Progenitor cell of endocrine pancreas (in vitro differentiated cells): ENCODE measurements at places on chromosomes 3 and 15.

GRCh38 chr3:131396170-131396569 lies 14.6 kb downstream of the NUDT16 start:
- no peak for DNase-seq

GRCh38 chr3:165725296-165725695 lies 111.9 kb downstream of the BCHE start:
- no peak for DNase-seq

- no peak for DNase-seq
Observed at GRCh38 chr3:144524531-144524930, 552.9 kb downstream of the DIPK2A start.

DNA sequence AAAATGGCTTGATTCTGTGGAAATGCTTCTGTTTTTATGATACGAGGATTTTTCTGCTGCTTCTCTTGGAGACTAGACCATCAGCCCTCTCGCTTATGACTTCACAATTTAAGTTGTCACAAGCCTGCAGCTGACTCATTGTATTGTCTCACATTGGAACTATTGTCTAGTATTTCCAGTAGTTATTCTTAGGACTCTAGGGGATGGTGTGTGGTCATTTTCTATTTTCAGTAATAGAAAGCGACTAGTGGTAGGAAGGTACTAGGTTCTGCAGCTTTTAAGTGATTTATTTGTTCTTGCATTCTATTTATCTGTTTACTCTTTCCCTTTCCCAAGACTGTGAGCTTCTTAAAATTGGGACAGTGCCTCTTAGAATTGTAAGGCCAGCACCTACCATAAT lies 66.3 kb upstream of the CRTC3 start:
- DNase-seq = no peak

DNA sequence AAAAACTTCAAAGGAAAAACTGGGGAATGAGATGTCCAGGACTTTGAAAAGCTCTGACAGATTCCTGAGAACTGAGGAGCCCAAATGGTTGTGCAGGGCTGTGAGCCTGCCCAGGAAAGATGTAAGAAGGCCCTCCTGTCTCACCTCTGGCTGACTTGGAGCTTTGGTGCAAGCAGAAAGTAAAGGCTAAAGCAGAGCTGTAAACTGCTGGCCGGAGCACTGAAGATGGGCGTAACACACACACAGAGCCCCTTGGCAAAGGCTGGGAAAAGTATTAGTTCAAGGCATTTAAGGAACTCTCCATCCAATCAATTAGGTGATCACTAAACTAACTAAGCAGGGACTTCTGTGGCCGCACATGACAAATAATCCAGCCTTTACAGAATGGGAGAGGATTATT lies 144.1 kb upstream of the HACD2 start:
- DNase-seq = no peak

DNA sequence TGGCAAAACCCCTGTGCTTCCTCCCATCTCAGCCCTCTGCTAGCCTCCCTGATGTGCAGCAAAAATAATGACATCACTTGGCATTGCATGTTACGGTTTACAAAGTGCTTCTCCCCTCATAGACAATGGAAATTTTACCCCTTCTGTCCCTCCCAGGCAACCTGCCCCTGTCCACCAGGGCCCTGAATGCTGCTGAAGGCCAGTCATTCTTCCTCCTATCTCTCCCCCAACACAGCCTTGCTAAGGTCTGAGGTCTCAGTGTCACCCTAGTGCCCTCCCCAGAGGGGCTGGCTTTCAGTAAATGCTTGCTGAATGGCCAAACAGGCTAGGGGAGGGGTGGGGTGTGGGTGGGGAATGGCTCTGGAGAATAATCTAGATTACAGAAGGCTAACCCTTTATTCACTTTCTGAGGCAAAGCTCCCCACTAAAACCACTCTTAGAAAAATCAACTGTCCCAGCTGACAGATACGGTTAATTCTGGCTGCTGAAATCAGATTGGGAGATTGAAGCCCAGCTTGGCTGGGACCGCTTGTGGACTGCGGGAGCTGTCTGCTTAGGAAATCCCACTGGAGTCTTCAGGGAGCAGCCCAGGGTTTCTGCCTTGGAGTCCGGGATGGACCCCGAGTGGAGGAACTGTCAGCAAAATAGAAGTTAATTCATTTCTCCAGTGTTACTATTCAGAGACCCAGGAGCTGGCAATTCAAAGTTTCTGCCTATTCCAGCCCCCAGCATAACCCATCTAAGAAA lies 22.9 kb downstream of the ANP32A start:
- DNase-seq = no peak

- no peak for DNase-seq
Observed at GRCh38 chr3:9795207-9795606, 2.3 kb downstream of the ARPC4 start.

DNA sequence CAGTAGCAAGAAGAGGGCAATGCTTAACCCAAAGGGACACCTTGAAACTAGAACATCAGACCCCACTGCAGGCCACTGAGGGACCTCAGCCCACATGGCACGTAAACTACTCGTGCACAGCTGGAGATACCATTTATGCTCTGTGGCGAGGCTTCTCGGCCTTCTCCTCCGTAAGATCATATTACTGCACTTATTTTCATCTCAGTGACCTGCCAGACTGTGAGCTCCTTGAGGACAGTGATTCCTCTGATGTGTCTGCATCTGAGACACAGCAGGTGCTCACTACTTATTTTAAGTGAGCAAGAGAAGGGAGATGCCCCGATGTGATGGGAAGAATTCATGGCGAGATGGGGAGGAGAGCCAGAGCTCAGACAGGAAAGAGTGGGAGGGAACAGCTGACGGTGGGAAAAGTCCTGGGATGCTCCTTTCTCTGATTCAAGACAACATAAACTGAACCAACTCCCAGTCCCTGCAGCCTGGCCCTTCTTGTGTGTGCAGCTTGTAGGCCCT lies 137.6 kb downstream of the RPLP1 start:
- DNase-seq = no peak

- no peak for DNase-seq
Observed at GRCh38 chr15:20659265-20659664, 117.7 kb upstream of the GOLGA6L6 start.

GRCh38 chr15:90540768-90541167 lies 11.0 kb downstream of the CRTC3 start:
- DNase-seq = no peak

DNA sequence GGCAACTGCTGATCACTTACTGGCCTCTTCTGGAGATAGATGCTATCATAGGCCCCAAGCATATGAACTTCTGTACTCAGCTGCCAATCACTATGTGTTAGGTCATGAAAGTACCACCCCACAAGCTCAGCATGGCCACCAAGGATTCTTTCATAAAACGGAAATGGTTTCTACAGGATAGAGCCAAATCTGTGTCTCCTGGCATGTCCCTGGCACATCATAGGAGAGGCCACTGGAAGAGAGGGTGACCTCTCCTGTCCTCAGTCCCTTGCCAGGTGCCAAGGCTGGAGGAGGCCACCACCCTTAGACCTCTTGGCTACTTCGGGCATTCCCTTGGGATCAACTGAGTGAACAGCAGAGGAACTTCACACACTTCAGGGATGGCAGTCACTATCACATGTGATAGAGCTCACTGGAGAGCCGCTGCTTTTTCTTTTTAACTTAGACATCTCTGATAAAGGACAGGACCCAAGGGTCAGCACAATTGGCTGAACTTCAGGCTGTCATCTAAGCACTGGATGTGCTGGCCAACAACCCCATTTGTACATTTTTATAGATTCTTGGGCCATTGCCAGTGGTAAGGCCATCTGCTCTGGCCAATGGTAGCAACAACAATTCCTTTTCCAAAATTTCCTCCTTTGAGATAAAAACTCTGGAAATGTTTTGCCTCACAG lies 425.2 kb downstream of the SQOR start:
- DNase-seq = no peak
